ENCODE measurements at places on chromosomes 5 and 9.

GRCh38 chr5:32531885-32532520 is 53.4 kb upstream of the SUB1 start:
- DNase-seq: peak; percentile 15

- DNase-seq: no peak
Observed at GRCh38 chr5:107502676-107503060, 168.1 kb downstream of the EFNA5 start.

- DNase-seq: no peak
Observed at GRCh38 chr5:10576121-10576789, 12.4 kb downstream of the ANKRD33B start.

DNA sequence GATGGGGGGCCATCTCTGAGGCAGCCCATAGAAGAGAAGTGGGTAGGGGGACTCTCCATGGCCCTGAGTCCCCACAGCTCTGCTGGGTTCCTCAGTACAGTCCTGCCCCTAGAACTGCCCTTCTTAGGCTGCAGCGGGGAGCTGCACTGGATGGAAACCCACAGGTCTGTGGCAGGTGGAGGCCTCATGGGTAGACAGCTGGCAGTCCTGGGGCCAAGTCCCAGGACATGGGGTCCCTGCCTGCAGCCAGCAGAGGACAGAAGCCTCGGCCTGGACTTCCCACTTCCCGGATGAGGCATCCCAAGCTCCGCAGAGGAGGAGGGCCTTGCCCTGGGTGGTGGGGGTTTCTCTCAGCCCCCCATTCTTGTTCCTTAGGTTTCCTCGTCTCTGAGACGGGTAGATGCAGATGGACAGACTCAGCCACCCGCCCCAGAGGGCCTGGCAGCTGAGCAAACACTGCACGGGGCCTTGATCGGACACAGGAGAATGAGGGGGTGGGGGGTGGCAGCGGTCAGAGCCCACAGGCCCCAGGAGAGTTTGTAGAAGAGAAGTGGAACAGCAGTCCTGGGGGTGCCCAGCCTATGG is 153.8 kb downstream of the C9orf50 start:
- DNase-seq: no peak

- no peak for DNase-seq
Observed at GRCh38 chr5:107563959-107564544, 106.7 kb downstream of the EFNA5 start.

- no peak for DNase-seq
Observed at GRCh38 chr9:95627802-95628201, 111.0 kb upstream of the PTCH1 start.

DNA sequence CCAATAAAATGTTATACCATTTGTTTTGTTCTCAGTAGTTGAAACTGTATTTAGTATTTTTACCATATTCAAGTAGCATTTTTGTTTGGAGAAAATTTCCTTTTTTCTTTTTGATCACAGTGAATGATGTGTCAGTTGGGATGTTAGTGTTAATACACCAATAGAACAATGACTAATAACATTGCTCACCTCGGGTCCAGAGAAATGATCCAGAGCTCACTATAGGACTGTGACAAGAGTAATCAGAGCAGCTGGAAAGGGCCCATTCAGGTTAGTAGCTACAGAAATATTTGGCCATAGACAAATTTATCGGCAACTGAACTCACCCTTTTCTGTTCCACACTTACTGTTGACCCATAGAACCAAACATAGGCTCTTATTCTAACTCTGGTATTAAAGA is 989.2 kb downstream of the TLE4 start:
- DNase-seq: no peak

- no peak for DNase-seq
Observed at GRCh38 chr5:178319541-178320041, 87.0 kb upstream of the PHYKPL start.

GRCh38 chr5:115379622-115380344 is 83.3 kb upstream of the CCDC112 start:
- DNase-seq: no peak

GRCh38 chr5:89733772-89734171 is 675.8 kb downstream of the CETN3 start:
- DNase-seq: no peak

- no peak for DNase-seq
Observed at GRCh38 chr5:150438873-150439546, 10.5 kb downstream of the RPS14 start.

DNA sequence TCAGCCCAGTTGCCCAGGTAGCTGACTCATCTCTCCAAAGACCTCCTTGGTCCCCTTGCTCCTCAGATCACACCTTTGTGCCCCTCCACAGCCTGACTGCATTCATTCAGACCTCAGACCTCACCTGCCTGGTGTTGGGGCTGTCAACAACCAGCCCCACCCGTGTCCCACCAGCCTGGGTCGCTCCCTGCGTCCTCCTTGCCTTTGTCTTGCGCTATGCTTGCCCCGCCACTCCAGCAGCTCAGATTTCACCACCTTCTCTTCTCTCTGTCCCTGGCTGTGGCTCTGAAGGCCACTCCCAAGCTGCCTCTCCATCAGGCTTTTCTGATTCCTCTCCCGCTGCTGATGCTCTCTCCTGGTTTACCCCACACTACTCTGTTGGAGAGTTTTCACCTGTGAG is 103.5 kb downstream of the MVB12B start:
- DNase-seq: no peak

DNA sequence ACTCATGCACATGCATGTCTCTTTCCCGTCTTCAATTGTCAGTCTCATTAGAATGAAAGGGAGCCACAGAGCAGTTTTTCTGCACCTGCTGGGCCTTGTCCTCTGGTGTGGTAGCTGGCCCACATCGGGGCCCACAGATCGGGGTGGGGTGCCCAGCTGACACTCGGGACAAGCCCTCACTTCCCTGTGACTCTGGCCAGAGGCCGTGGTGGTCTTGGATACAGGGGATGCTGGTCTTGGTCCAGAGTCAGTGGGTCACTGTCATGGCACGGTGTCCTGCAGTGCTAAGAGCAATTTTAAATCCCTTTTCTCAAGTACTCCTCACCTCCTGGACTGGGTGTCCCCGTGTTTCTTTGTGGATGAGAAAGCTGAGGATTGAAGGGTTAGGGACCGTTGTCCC is 193.2 kb downstream of the CACNA1B start:
- DNase-seq: no peak

DNA sequence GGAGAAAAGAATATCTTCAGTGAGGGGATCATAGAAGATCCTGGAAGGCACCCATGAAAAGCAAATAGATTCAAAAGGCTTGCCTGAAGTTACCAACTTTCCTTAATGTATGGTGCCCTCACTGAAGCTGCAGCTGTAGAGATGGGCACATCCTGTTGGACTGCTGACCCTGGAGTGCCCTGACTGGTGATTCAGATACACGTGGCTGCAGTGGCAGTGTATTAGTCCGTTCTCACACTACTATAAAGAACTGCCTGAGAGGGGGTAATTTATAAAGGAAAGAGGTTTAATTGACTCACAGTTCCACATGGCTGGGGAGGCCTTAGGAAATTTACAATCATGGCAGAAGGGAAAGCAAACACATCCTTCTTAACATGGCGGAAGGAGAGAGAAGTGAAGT is 80.3 kb downstream of the OSMR start:
- DNase-seq: no peak

- no peak for DNase-seq
Observed at GRCh38 chr9:11194246-11194645, 581.4 kb upstream of the PTPRD start.

- no peak for DNase-seq
Observed at GRCh38 chr5:177520916-177521513, 4.3 kb upstream of the DDX41 start.
